ENCODE measurements at places on chromosomes 13 and 19.

DNA sequence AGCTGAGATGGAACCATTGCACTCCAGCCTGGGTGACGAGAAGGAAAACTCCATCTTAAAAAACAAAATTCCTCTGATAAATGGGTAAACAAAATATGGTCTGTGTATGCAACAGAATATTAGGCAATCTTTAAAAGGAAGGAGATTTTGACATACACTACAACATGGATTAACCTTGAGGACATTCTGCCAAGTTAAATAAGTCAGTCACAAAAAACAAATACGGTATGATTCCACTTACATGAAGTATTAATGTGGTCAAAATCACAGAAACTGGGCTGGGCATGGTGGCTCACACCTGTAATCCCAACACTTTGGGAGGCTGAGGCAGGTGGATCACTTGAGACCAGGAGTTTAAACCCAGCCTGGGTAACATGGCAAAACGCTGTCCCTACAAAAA is 3.0 kb upstream of the ZNF444 start:
- no peaks in the 10 kb centered on the region for H3K27me3 ChIP-seq
- DNase-seq: no peak
- no peaks in the 10 kb centered on the region for H3K36me3 ChIP-seq
- H3K4me1 ChIP-seq: peaks cover 23% of the 10 kb centered on the region
- H3K27ac ChIP-seq: no peak overlapping the region
- H3K4me3 ChIP-seq: no peak overlapping the region

DNA sequence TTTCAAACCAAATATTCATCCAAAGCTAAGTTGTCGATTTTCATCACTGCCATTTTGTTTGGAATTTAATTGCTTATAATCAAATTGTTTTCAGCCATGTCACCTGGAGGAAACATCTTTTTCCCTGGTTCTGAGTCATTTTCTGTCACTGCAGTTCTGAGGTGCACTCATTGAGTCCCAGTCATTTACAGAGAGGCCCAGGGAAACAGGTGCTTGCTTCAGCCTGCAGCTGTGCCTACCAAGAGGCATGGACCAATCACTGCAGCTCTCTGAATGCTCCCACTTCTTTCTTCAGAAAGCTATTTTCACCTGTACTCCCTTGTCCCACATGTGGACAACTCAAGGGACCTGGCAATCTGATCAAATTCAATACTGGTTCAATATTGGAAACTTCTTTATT is 308.1 kb downstream of the COG6 start:
- H3K36me3 ChIP-seq: no peaks in the 10 kb centered on the region
- no peaks in the 10 kb centered on the region for H3K27me3 ChIP-seq
- no peak for DNase-seq
- no peak overlapping the region for H3K4me3 ChIP-seq
- no peak overlapping the region for H3K27ac ChIP-seq
- no peaks in the 10 kb centered on the region for H3K4me1 ChIP-seq

DNA sequence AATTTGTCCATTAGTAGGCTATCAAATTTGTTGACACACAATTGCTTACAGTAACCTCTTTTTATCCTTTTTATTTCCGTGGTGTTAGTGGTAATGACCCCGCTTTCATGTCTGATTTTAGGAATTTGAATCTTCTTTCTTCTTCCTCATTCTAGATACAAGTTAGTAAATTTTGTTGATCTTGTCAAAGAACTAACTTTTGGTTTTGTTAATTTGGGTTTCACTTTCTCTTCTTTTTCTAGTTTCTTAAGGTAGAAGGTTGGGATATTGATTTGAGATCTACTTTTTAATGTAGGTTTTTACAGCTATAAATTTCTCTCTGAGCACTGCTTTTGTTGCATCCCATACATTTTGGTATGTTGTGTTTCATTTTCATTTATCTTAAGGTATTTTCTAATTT is 53.3 kb upstream of the SLC7A1 start:
- no peak overlapping the region for H3K27ac ChIP-seq
- DNase-seq: no peak
- no peaks in the 10 kb centered on the region for H3K27me3 ChIP-seq
- no peak overlapping the region for H3K4me3 ChIP-seq
- H3K4me1 ChIP-seq: no peaks in the 10 kb centered on the region

GRCh38 chr19:2867025-2867991 is at the start of gene ZNF556:
ZNF556 (plus strand) TSS chr19:2867335; CDS start chr19:2867422, 87 bp downstream.
- no peaks in the 10 kb centered on the region for H3K4me1 ChIP-seq
- no peaks in the 10 kb centered on the region for H3K27me3 ChIP-seq
- no peak for DNase-seq

DNA sequence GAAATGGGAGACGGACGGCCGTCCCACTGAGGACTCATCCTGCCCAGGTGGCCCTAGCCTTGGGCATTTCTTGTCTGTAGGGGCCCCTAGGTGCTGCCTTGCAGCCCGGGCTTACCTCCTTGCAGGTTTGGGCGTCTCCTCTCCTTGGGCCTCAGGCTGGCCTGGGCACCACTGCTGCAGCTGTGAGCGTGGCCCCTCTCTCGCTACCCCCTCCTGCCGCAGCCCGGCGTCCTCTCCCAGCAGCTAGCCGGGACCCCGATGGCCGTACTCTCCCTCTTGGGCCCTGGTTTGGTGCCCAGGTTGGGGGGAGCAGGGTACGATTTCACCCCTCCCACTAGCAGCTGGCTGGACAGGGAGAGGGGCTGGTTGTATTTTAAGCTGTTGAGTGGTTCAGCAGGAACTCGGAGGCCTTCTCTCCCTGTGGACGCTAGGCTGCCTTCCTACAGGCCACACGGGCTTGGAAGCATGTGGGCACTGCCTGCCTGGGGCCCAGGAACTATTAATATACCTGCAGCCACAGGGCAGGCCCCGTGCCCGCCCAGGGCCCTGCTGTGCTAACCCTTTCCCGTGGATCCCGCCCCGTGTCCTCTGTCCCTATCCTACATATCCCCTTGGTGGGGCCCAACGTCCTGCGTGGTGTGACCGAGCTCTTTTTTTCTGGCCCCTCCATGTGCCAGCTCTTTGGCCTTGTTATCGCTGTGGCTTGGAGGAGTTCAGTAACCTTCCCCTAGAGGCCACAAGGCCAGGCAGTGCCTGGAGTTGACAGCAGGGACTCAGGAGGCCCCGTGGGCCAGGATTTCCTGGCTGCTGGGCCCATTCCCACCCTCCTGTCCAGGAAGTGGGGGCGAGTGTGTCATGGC is 11.7 kb downstream of the NDUFB7 start:
- peak overlapping the region; percentile 69 for H3K27ac ChIP-seq
- H3K27me3 ChIP-seq: no peaks in the 10 kb centered on the region
- no peak for DNase-seq

- no peak for DNase-seq
- H3K36me3 ChIP-seq: no peaks in the 10 kb centered on the region
- H3K4me3 ChIP-seq: no peak overlapping the region
- H3K27me3 ChIP-seq: peaks cover 3% of the 10 kb centered on the region
Measured at GRCh38 chr19:4597278-4597974, 37.9 kb upstream of the SEMA6B start.

DNA sequence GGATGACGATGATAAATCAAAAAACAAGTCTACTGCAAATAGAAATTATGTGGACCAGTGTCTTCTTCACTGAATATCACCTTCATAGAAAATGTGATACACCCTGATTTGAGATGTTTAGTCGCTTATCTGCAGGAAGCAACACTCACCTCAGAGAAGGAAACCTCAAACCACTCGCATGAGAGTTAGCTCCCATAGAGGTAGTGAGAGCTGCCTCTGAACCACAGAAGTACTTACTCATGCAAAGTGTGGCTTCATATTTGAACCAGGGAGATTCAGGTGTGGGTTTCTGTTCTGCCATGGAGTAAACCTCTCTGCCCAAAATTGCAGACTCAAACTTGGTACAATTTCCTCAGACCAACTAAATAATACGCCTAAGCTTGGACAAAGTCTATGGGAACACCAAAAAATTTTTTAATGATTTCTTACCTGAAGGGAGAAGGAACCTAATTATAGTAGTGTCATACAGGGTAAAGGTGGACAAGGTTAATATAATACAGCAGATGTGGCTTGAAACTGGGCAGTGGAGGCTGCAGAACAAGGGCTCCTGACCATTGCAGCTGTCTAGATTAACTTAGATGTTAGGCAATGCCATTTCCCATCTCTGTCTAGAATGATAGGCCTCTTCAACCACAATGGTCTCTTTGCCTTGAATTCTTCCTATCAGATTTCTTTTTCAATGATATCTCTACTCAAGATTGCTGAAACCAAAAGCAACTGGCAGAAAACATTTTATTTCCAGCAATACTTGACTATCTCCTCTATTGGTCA is 29.6 kb upstream of the RCBTB2 start:
- no peak for DNase-seq
- no peak overlapping the region for H3K27ac ChIP-seq
- peaks cover 12% of the 10 kb centered on the region for H3K4me1 ChIP-seq
- no peaks in the 10 kb centered on the region for H3K36me3 ChIP-seq

DNA sequence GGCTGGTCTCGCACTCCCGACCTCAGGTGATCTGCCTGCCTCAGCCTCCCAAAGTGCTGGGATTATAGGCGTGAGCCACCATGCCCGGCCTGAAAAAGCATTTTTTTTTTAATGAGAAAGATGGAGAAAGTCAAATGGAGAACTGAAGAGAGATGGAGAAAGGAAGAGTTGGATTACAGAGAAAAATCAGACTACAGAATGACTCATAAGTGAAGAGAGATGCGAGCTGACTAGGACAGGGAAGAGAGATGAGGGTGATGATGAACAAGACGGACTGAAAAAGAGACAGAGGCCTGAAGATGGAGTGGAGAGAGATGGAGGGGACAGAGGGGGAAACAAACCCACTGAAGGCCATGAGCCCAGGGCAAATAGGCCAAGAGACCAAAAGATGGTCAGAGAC is 1.5 kb downstream of the DHX34 start:
- H3K36me3 ChIP-seq: peaks cover 27% of the 10 kb centered on the region
- peaks cover 14% of the 10 kb centered on the region for H3K4me1 ChIP-seq
- H3K4me3 ChIP-seq: no peak overlapping the region
- H3K27ac ChIP-seq: no peak overlapping the region

GRCh38 chr13:107205318-107206104 is 637.6 kb upstream of the ARGLU1 start:
- no peak overlapping the region for H3K4me3 ChIP-seq
- H3K27ac ChIP-seq: no peak overlapping the region
- H3K36me3 ChIP-seq: no peaks in the 10 kb centered on the region
- peaks cover 9% of the 10 kb centered on the region for H3K4me1 ChIP-seq
- H3K27me3 ChIP-seq: no peaks in the 10 kb centered on the region

DNA sequence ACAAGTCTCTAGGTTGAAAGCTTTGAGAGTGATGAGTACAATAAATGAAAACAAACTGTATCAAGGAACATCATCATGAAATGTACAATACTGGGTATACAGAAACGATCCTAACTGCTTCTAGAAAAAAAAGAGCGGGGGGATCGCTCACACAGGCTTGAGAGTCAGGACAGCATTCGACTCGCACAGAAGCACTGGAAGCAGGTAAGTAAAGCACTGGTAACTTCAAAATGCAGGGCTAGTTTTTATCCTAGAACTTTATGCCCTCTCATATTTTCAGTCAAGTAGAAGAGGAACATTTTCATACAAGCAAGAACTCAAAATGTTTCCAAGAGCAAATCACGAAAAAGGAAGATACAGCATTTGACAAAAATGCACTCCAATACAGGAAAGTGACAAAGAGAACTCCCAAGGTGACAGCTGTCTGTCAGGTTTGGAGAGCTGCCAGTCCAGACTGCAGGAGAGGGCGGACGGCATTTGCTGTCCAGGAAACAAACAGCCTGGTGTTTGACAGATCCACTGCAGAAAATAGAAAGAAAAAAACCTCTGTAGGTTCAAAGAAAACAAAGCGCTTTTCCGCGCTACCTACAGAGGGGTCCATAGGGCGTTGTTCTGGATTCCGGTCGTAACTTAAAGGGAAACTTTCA is 58.2 kb upstream of the XPO4 start:
- DNase-seq: no peak
- H3K27me3 ChIP-seq: no peaks in the 10 kb centered on the region
- H3K36me3 ChIP-seq: no peaks in the 10 kb centered on the region
- no peak overlapping the region for H3K4me3 ChIP-seq

DNA sequence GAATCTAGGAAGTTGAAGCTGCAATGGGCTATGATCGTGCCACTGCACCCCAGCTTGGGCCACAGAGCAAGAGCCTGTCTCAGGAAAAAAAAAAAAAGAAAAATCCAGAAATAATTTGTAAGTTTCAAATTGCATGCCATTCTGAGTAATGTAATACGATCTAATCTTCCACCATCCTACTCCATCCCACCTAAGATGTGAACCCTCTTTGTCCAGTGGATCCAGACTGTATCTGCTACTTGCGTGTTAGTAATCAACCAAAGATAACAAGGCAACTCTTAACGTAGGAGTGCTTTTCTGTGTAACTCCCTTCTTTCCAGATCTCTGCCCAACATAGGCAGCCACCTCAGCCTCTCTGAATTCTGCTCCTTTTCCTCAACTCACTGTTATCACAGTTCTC is 24.3 kb downstream of the RFC3 start:
- H3K4me1 ChIP-seq: no peaks in the 10 kb centered on the region
- H3K27me3 ChIP-seq: no peaks in the 10 kb centered on the region
- no peaks in the 10 kb centered on the region for H3K36me3 ChIP-seq
- no peak overlapping the region for H3K4me3 ChIP-seq
- H3K27ac ChIP-seq: no peak overlapping the region

- H3K27me3 ChIP-seq: no peaks in the 10 kb centered on the region
- no peak overlapping the region for H3K27ac ChIP-seq
- H3K4me1 ChIP-seq: no peaks in the 10 kb centered on the region
- H3K4me3 ChIP-seq: no peak overlapping the region
- DNase-seq: no peak
Measured at GRCh38 chr19:2811221-2811722, 8.4 kb upstream of the ZNF554 start.

DNA sequence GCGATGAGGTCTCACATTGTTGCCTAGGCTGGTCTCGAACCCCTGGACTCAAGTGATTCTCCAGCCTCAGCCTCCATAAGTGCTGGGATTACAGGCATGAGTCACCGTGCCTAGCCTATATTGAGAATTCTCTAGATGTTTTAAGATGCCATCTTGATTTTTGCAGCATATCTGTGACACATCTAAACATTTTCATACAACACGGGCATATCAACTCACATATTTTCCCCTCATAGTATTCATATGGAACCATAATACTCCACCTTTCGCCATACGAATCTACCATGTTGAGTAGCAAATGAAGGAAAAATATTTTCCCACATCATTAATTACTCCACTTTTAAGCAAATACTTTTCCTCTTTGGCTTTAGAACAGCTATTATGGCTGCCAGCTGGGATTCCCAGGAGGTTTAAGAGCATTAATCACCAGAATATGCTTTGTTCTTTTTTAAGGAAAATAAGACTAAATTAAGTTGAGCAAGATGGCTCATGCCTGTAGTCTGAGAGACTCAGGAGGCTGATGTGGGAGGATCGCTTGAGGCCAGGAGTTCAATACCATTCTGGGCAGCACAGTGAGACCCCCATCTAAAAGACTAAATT is 56.9 kb upstream of the GTF2F2 start:
- no peak overlapping the region for H3K27ac ChIP-seq
- no peaks in the 10 kb centered on the region for H3K36me3 ChIP-seq
- H3K27me3 ChIP-seq: no peaks in the 10 kb centered on the region
- no peaks in the 10 kb centered on the region for H3K4me1 ChIP-seq
- DNase-seq: no peak

- H3K27me3 ChIP-seq: no peaks in the 10 kb centered on the region
- H3K4me1 ChIP-seq: no peaks in the 10 kb centered on the region
- H3K4me3 ChIP-seq: no peak overlapping the region
- H3K36me3 ChIP-seq: no peaks in the 10 kb centered on the region
Measured at GRCh38 chr13:44648392-44649103, 72.4 kb upstream of the TSC22D1 start.

- H3K4me1 ChIP-seq: peaks cover 15% of the 10 kb centered on the region
- DNase-seq: no peak
- peaks cover 6% of the 10 kb centered on the region for H3K36me3 ChIP-seq
- no peak overlapping the region for H3K4me3 ChIP-seq
- H3K27me3 ChIP-seq: no peaks in the 10 kb centered on the region
Measured at GRCh38 chr19:48797103-48797502, 13.7 kb downstream of the BCAT2 start.

All from vagina (tissue), 2 donors.